ENCODE measurements at places on chromosomes 16 and 17.

DNA sequence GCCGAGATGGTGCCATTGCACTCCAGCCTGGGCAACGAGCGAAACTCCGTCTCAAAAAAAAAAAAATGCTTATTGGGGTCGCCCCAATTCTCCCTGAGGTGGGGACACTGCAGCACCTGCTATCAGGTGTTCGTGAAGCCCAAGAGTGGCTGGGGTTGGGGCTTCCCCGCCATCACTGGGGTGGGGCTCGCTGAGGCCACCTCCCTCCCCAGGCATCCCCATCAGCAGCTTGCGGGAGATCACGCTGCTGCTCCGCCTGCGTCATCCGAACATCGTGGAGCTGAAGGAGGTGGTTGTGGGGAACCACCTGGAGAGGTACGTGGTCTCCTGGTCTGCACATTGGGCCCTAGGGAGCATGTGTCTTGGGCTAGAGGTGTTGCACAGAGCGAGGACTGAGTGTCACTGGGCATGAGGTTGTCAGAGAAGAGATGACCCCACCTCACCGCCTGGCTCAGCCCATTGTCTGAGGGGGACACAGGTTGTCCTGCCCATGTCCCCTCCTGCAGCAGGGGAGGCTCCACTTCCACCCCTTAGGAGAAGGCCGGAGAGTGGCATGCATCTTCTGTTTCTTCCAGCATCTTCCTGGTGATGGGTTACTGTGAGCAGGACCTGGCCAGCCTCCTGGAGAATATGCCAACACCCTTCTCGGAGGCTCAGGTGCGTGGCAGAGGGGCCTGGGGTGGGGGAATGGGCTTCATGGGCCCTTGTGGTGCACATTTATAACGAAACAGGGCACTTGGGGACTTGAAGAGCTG lies 4.9 kb downstream of the CDK10 start:
- DNase-seq, result no peak

DNA sequence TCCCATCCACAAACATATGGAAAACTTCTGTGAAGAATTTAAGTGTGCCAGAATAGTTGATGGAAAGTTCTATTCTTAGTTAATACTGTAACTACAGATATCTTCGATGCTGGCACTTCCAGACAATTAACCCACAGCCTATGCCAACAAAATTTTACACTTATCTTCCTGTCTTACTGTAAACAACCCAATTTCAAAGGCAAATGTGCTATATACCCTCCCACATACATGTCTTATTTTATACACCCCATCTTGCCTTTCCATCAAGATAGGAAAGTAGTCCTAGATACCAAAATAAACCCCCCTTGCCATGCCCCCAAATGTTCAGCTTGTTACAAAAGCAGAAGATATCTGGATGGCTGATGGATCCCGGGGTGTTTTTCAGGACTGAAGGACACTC lies 306.3 kb downstream of the SLC39A11 start:
- no peak for DNase-seq

- DNase-seq, result no peak
Observed at GRCh38 chr17:74901353-74902135, 8.1 kb upstream of the FADS6 start.

GRCh38 chr16:78184238-78185183 lies 85.1 kb downstream of the WWOX start:
- DNase-seq, result no peak

DNA sequence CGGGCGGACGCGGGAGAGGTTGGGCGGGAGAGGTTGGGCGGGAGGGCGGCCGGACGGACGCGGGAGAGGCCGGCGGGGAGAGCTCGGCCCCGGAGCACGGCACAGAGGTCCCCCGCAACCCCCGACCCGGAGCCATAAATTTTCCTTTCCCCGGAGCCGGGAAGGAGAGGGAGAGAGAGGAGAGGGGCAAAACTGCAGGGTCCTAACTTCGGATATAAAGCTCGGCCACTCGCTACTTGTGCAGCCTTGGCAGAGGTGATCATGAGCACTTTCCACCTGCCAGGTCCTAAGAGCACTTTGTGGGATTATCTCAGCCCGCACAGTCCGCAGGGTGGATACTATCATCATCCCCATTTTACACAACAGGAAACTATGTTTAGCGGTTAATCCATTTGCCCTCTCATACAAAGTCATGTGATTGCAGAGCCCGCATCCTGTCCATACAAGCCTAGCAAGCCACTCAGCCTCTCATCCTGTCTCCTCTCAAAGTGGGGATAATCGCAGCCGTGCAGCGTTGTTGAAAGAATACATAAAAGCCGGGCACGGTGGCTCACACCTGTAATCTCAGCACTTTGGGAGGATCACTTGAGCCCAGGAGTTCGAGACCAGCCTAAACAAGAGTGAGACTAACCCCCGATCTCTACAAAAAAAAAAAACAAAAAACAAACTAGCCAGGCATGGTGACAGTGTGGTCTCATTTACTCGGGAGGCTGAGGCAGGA lies 780 bp upstream of the DCAKD start:
- peak; percentile 51 for DNase-seq

DNA sequence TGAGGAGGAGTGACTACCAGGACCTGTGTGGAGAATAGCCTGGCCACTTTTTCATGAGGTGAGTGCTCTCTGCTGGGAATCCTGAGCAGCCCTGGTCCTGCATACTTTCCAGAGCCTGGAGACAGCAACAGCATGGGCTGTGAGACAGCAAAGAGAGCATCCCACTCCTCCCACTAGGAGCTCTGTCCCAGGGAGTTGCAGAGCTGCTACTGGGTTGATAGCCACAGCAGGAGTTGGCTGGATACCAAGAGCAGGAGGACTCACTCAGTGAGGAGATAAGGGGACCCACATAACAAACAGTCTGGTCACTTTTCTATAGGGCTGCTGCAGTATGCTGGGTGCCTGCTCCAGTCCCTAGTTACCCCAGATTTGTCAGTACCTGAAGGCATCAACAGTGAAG lies 439.3 kb upstream of the CDH8 start:
- DNase-seq, result no peak

DNA sequence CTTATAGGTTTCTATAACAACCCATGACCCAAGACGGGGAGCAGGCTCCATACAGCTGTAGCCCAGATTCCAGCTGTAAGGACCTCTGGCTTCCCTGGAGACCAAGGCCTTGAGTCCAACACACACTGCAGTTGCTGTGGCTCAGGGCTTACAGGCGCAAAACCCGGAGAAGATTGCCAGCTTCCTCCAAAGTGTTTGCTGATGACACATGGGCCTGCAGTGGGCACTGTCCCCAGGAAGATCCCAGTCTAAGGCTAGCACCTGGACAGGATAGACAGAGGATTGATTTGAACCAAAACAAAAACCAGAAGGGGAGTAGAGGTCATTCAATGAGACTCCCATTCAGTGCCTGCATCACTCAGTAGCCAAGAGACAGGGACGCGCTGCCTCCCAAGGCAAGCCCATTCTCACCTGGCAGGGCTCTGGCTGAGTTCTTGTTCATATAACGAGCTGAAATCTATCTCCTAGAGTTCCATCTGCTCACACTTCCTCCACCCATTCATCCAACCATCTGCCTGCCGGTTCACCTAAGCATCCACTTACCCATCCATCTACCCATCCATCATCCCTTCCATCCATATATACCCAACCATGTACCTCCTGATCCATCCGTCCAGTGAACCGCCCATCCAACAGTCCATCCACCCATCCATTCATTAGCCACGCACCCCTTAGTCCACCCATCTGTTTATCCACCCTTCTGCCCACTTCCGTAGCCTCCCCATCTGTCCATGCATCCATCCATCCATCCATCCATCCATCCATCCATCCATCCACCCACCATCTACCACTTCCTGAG lies 10.2 kb downstream of the RAB11FIP4 start:
- DNase-seq, result no peak

DNA sequence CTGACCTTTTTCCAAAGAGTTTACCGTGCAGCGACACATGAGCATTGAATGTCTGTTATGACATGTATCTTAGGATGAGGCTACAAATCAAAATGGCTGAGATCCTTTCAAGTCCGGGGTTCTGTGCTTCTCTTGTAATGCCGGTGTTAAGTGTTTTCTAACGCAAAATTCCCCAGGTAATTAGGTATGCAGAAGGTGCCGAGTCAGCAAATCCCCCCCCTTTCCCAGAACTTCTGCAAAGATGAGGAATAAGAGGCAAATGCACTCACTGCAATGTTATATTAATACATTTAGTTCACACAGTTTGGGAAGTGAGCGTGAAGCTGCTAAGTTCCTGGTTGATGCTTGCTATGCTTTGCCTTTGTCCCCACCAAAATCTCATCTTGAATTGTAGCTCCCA lies 36.3 kb upstream of the MLYCD start:
- no peak for DNase-seq

GRCh38 chr17:18139949-18140348 lies 31.4 kb downstream of the MYO15A start:
- DNase-seq, result no peak

DNA sequence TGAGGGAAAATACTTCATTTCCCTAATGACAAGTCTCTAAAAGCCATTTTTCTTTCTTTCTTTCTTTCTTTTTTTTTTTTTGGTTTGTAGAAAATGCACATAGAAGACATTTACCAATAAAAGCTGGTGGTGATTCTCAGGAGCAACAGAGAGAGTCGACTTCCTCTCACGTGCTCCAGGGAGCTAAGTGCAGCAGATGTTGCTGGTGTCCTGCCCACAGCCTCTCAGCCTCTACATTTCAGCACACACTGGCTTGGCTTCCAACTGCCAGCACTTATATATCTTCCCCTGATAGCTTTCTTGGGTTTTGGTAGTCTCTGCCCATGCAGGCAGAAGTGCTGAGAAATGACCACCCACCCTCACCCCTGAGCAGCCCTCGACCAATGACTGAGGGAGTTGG lies 58.4 kb upstream of the MARCHF10 start:
- no peak for DNase-seq

DNA sequence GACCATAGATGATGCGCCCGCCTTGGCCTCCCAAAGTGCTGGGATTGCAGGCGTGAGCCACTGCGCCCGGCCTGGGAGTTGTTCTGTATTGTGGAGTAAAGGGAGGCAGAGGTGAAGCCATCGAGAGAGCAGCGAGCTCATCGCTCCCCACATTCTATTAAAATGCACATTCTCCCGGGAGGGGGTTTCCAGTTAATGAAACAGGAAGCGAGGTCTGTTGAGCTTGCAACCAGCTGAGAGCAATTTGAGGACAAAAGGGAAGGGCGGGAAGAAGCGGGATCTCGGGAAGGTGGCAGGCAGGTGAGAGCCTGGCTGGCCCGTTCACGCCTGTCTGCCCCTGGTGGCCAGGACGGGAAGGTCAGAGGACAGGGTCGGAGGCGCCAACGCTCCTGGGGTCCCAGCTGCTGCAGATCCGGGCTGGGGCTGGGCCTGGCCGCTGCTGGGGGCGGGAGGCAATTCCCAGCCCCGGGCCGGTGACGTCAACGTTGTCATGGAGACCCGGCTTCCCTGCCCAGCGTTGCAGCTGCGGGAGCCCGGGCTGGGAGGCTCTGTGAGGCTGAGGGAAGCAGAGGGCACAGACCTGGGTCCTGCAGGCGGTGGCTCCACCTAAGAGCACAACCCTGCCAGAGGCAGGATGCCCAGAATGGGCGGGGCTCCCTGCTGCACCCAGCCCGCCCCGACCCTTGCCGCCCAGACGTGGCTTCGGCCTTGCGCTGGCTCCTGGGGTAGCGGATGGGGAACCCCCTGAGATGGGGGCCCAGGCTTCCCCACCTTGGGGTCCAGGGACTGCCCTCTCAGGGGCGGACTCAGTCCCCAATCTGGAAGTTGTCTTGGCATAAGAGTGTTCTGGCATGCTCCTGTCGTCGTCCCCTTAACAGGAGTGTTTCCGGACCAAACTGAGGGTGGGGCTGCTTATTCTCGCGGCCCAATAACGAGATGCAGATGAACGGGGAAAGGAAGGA lies 48.7 kb upstream of the PLCG2 start:
- DNase-seq, result peak; percentile 99

GRCh38 chr16:25608002-25608401 lies 83.8 kb upstream of the HS3ST4 start:
- DNase-seq, result no peak

- no peak for DNase-seq
Observed at GRCh38 chr16:88861359-88861758, 4.4 kb downstream of the TRAPPC2L start.

DNA sequence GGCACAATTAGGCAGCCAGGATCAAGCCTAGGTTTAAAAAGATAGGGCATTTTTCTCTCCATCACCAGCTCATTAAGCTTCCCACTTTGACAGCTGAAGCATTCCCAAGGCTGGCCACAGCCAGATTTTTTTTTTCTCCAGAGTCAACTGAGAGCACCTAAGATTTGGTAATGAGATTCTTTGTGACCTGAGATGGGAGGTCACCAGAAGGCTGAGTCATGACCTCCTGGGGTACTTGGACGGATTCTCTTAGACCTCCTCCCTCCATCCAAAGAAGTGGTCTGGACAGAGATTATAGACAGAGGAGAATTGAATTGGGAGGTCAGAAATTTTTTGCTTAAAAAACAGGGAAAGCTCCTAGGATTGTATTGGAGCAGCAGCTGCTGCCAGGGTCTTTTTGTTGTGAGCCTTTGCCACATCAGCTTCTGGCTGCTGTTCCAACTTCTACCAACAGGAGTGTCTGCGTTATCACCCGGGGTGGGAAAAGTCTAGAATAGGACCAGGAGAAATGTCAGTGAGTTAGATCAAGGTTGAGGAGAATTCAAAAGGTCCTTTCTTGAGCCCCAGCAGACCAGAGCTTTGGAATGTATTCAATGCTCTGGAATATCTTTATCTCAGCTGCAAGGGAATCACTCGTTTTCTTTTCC lies 221.2 kb upstream of the N4BP1 start:
- peak; percentile 45 for DNase-seq

GRCh38 chr17:45844695-45845375 lies at the start of gene SPPL2C:
Gene SPPL2C (plus strand): TSS chr17:45844881. CDS start chr17:45844907, 26 bp downstream.
- no peak for DNase-seq

- no peak for DNase-seq
Observed at GRCh38 chr17:81470944-81471817, 41.4 kb downstream of the ACTG1 start.

GRCh38 chr16:4763791-4764190 lies 3.2 kb downstream of the ZNF500 start:
- no peak for DNase-seq

GRCh38 chr17:49407981-49408501 lies 6.6 kb downstream of the PHB1 start:
- DNase-seq, result peak; percentile 90

GRCh38 chr16:50961952-50962351 lies 189.1 kb downstream of the SALL1 start:
- DNase-seq, result no peak

- DNase-seq, result no peak
Observed at GRCh38 chr17:79622122-79622601, 11.3 kb upstream of the RBFOX3 start.

DNA sequence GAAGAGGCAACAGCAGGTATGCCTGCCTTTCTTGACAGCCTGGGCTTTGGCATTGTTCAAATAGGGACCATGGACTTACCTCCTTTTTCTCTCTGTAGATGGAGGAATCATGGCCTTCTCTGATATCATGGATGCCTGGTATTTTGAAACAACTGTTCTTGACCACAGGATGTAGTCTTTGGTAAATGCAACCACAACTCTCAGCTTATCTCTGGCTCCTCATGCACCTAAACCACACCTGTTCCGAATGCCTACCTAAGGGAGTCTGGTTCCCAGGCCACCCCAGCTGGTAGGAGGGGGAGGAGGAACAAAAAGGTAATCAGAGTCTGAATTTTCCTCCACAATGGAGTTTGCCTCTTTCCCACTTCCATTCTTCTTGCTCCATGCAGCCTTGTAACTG lies 18.8 kb downstream of the CDK5RAP3 start:
- DNase-seq, result no peak

All from glutamatergic neuron (in vitro differentiated cells).